Upper lobe of right lung (tissue), 1 donor: ENCODE measurements at places on chromosomes 2 and 18. TPM values are rescaled to one million over a fixed set of nuclear protein-coding genes. Genes with fewer than 3 reads are reported as not detected.

Gene RUFY4
- total RNA-seq = not detected

Gene CIB4
- not detected for total RNA-seq

Gene PTH2R
- total RNA-seq = not detected

GRCh38 chr2:190303647-190304046 lies 16.0 kb downstream of the HIBCH start:
- no peaks in the 10 kb centered on the region for H3K27me3 ChIP-seq
- no peaks in the 10 kb centered on the region for H3K36me3 ChIP-seq
- H3K27ac ChIP-seq = no peak overlapping the region
- no peak for DNase-seq
- no peaks in the 10 kb centered on the region for H3K4me1 ChIP-seq
- H3K4me3 ChIP-seq = no peak overlapping the region

Gene SULT6B1
- total RNA-seq = not detected

Gene GAL3ST2
- not detected for total RNA-seq

DNA sequence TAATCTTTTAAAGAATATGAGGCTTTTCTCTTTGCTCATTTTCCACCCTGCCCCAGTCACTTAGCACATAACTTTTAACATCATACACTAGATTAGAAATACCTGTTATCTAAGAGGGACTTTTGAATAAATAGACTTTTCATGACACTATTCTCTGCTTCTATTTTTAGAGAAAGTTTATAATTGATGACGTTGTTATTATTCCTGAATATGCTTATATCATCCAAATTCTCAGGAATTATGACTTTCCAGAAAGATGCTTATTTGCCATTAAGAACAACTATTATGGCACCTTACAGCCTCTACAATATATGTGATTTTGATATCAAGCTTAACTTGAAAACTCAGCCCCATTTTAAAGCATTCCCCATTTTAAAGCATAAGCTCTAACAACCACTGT lies 11.4 kb downstream of the TMEFF2 start:
- DNase-seq = no peak
- H3K27ac ChIP-seq = no peak overlapping the region
- H3K4me1 ChIP-seq = no peaks in the 10 kb centered on the region
- H3K27me3 ChIP-seq = peaks cover 10% of the 10 kb centered on the region
- H3K36me3 ChIP-seq = no peaks in the 10 kb centered on the region

Gene FKBP7
- total RNA-seq = 7.3 TPM

- H3K4me3 ChIP-seq = no peak overlapping the region
- no peaks in the 10 kb centered on the region for H3K4me1 ChIP-seq
- no peak for DNase-seq
- H3K27me3 ChIP-seq = peaks cover 5% of the 10 kb centered on the region
- no peak overlapping the region for H3K27ac ChIP-seq
- H3K36me3 ChIP-seq = no peaks in the 10 kb centered on the region
Measured at GRCh38 chr2:165013944-165014619, 58.8 kb upstream of the SLC38A11 start.

DNA sequence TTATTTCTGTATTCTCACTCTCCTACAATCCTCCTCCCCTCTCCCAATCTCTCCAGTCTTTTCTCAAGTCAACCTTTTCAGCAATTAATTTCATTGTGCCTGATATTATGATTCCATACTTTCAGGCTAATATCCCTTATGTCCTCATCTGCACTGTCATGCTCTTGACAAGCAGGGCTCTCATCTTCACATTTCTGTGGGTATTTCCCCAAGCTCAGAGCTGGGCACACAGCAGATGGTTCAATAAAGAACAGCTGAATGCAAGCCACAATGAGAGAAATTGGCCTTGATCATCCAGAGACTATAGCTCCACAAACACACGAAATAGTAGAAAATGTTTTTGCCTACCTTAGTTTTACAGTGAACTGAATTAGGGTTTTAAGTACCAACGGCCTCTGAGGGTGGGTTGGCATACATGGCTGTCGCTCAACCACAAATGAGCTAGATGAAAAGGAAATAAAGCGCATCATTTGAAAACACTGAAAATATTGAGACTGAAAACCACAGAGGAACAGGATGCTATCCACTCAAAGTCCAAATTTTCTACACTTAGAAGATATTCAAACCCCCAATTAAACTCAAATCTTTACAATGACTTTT lies 47.5 kb upstream of the STAT1 start:
- no peaks in the 10 kb centered on the region for H3K36me3 ChIP-seq
- no peaks in the 10 kb centered on the region for H3K27me3 ChIP-seq
- H3K4me1 ChIP-seq = peaks cover 12% of the 10 kb centered on the region
- no peak overlapping the region for H3K27ac ChIP-seq
- no peak for DNase-seq

DNA sequence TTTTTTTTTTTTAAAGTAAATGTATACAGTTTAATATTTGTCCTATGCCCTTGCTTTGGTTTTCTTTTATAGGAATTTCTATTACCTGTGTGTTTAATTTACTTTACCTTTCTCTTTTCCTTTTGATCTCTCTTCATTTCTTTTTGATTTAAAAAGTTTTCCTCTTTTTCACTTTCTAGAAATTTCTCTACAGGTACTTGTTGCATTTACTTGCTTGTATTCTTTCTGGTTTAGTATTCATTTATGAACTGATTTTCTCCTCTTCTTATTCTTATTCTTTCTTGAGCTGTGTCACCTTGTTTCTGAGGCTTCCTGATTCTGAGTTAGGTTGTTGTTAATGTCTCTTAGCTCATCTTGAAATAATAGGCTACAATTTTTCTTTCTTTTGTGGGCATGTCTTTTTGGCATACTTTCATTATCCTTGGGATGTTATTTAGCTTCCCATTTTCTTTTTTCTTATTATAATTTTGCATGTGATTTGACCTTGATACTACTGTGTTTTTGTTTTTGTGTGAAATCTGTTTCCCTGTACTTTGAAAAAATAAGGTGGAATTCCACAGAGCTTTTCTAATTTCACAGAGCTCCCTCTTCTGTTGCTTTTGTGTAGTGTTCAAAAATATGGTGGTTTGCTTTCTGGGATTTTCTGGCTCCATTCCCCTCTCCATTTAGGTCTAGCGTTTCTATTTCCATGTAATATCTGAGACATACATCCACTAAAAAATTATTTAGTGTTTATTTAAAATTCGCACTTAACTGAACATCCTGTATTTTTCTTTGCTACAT lies 25.5 kb upstream of the ALMS1 start:
- no peak overlapping the region for H3K27ac ChIP-seq
- DNase-seq = no peak
- H3K27me3 ChIP-seq = no peaks in the 10 kb centered on the region

DNA sequence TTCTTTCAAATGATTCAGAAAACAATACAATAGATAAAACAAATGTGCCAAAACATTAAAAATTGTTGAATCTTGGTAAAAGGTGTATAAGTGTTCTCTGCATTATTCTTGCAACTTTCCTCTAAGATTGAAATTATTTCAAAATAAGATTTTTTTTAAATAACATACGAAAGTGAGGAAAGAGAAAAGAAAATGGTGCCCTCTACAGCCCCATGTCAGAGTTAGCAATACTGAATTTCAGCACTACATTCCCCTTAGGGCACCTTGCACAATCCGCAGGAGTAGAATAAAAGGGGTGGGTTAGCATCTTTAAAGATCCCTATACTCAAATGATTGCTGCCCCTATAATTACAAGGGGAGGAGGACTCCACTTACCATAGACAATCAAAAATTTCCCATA lies 433.7 kb downstream of the BCL11A start:
- H3K27ac ChIP-seq = no peak overlapping the region
- no peaks in the 10 kb centered on the region for H3K27me3 ChIP-seq
- H3K4me1 ChIP-seq = no peaks in the 10 kb centered on the region
- H3K4me3 ChIP-seq = no peak overlapping the region
- H3K36me3 ChIP-seq = no peaks in the 10 kb centered on the region

DNA sequence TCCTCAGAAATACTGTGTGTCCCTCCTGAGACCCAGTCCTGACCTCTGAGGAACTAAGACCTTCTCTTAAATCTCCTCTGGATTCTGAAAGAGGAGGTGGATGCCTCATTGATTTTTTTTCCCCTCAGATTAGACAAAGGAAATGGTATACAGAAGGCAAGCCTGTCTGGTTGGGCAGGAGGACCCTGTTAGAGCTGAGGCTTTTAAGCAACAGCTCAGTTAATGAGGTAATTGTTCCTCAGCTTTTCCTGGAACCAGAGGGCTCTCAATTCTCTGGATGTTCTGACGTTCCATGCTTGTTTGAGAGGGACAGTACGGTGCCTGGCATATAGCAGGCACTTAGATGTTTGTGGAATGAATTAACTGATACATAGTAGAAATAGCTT lies 61.7 kb upstream of the MCFD2 start:
- peaks cover 43% of the 10 kb centered on the region for H3K36me3 ChIP-seq
- no peak overlapping the region for H3K4me3 ChIP-seq
- DNase-seq = no peak
- H3K4me1 ChIP-seq = peaks cover 4% of the 10 kb centered on the region
- no peaks in the 10 kb centered on the region for H3K27me3 ChIP-seq

Gene LRRTM1
- not detected for total RNA-seq

DNA sequence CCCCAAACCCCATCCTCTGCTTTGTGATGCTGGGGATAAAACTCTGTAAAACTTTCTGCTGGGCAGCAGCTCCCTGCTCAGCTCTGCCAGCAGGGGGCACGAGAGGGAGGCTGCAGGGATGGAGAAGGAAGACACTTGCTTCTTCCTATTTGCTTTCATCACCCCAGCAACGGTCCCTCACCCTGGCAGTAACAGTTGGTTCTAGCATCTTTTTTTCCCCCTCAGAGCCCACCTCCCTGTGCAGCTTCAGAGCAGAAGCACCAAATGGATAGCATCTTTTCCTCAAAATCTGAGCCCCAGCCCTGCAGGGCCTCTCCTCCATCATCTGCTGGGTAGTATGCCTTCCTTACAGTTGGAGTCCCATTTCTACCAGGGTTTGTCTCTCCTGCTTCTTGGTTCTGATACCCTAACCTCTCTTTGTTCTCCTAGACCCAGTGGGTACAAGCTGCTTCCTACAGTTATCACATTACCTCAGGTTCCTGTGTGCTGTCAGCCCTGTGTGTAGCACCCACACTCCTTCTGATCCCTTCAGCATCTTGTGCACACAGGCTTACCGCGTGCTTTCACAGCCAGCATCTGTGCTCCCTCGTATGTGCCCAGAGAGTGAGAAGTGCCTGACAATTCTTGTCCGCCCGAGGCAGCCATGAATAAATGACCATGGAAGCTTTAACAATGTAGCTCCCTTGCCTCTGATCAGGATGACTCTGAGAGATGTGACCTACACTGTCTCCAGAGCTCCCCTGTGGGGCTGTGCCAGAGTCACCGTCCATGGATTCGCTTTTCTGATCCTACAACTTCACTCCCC lies 14.5 kb downstream of the CKAP2L start:
- H3K27me3 ChIP-seq = no peaks in the 10 kb centered on the region
- no peaks in the 10 kb centered on the region for H3K36me3 ChIP-seq
- H3K4me3 ChIP-seq = no peak overlapping the region
- peak; percentile 89 for DNase-seq
- no peak overlapping the region for H3K27ac ChIP-seq

DNA sequence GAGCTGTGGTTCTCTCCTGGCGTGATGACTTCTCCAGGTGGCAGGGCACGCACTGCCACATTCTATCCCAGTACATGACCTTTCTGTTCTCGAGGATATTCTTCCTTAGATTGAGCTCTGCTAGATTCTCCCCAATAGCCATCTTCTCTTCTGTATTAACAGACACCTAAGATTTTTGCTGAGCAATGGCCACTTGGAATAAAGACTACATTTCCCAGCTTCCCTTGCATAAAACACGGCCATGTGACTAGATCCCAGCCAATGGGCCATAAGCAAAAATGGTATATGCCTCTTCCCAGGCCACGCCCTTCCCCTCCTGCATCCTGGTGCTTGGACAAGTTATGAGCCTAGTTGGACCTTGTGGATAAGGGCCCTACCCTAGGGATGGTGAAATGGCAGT lies 82.1 kb downstream of the EIF2AK3 start:
- H3K4me1 ChIP-seq = no peaks in the 10 kb centered on the region
- no peaks in the 10 kb centered on the region for H3K36me3 ChIP-seq
- peaks cover 12% of the 10 kb centered on the region for H3K27me3 ChIP-seq
- no peak for DNase-seq
- H3K4me3 ChIP-seq = no peak overlapping the region
- no peak overlapping the region for H3K27ac ChIP-seq

DNA sequence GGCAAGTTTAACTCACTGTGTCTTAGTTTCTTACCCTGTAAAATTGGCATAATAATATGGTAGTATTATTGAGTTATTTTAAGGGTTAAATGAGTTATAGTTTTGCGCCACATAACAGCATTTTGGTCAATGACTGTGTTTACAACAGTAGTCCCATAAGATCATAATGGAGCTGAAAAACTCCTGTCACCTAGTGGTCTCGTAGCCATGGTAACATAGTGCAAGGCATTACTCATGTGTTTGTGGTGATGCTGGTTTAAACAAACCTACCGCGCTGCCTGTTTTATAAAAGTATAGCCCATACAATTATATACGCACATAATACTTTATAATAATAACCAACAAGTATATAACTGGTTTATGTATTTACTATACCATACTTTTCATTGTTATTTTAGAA lies 15.8 kb downstream of the UNC80 start:
- no peak for DNase-seq
- H3K4me1 ChIP-seq = no peaks in the 10 kb centered on the region
- H3K36me3 ChIP-seq = no peaks in the 10 kb centered on the region
- no peak overlapping the region for H3K4me3 ChIP-seq
- H3K27me3 ChIP-seq = no peaks in the 10 kb centered on the region
- H3K27ac ChIP-seq = no peak overlapping the region

DNA sequence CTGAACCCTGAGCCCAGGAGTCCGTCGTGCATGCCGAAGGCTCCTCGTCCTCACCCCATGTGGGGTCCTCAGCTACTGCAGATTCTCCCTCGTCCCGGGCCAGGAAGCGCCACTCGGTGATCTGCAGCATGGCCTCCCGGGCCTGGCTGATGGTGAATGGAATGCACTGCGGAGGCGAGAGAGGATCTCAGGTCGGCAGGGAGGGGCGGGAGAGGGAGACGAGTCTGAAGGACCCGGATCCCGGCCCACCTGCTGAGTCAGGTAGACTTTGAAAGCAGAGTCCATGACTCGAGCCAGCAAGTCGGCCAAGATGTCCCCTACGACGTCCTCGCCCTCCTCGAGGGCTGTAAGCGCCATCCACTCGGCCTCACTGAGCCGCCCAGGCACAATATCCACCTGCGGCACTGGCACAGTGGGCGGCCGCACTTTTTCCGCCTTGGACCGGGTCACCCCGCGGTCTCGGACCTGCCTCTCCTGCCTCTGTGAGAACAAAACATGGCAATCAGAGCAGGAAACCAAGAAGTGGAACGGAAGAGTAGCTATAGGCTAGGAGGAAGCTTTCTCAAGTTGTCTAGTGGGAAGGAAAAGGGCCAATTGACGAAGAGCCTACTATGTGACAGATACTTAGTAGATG lies 5.5 kb downstream of the C2orf81 start:
- H3K27ac ChIP-seq = no peak overlapping the region
- no peak for DNase-seq
- H3K4me3 ChIP-seq = peak overlapping the region; percentile 69
- H3K36me3 ChIP-seq = no peaks in the 10 kb centered on the region

GRCh38 chr2:112305132-112305531 lies 29.7 kb downstream of the ZC3H6 start:
- no peak overlapping the region for H3K4me3 ChIP-seq
- no peak for DNase-seq
- H3K27me3 ChIP-seq = no peaks in the 10 kb centered on the region
- H3K4me1 ChIP-seq = no peaks in the 10 kb centered on the region
- no peak overlapping the region for H3K27ac ChIP-seq
- H3K36me3 ChIP-seq = peaks cover 26% of the 10 kb centered on the region

Gene UGT1A4
- total RNA-seq = not detected

GRCh38 chr2:175035806-175036205 lies 30.6 kb upstream of the CHN1 start:
- H3K4me1 ChIP-seq = no peaks in the 10 kb centered on the region
- H3K4me3 ChIP-seq = no peak overlapping the region
- no peaks in the 10 kb centered on the region for H3K27me3 ChIP-seq
- no peaks in the 10 kb centered on the region for H3K36me3 ChIP-seq
- no peak for DNase-seq
